ENCODE measurements at places on chromosomes 1 and 21.

GRCh38 chr1:202010180-202011015 lies at the start of gene ELF3:
ELF3 (plus strand) TSS chr1:202010587; CDS start chr1:202011137, 550 bp downstream.
- no peak within 1 kb of the TSS for H3K4me3 ChIP-seq
- H3K27me3 ChIP-seq: no peaks in the 10 kb centered on the region
- no peak for DNase-seq
- H3K36me3 ChIP-seq: peaks cover 4% of the 10 kb centered on the region
- H3K4me1 ChIP-seq: no peaks in the 10 kb centered on the region
- no peak within 1 kb of the TSS for H3K27ac ChIP-seq

- no peak overlapping the region for H3K27ac ChIP-seq
- H3K4me3 ChIP-seq: no peak overlapping the region
- no peak for DNase-seq
- no peaks in the 10 kb centered on the region for H3K4me1 ChIP-seq
- H3K36me3 ChIP-seq: no peaks in the 10 kb centered on the region
These were observed 29.6 kb downstream of the NHLH2 start for GRCh38 chr1:115811140-115811828.

DNA sequence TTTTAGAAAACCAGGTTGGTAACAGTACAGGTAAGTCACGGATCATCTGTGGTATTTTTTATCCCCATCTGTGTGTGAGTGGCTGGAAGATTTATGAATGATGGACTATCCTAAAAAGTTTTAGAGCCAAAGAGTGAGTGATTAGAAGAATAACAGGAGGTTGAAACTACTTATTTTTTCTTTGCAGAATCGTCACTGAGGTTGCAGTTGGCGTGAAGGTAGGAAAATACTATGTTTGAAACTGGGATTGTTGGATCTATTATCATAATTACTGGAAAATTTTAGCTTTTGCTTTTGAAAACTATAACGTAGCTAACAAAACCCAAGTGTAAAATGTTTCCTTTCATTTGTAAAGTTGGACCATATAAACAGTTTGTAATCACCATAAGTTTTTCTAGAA lies 1.8 kb downstream of the PTBP2 start:
- no peak overlapping the region for H3K4me3 ChIP-seq
- peaks cover 5% of the 10 kb centered on the region for H3K36me3 ChIP-seq
- no peak for DNase-seq

DNA sequence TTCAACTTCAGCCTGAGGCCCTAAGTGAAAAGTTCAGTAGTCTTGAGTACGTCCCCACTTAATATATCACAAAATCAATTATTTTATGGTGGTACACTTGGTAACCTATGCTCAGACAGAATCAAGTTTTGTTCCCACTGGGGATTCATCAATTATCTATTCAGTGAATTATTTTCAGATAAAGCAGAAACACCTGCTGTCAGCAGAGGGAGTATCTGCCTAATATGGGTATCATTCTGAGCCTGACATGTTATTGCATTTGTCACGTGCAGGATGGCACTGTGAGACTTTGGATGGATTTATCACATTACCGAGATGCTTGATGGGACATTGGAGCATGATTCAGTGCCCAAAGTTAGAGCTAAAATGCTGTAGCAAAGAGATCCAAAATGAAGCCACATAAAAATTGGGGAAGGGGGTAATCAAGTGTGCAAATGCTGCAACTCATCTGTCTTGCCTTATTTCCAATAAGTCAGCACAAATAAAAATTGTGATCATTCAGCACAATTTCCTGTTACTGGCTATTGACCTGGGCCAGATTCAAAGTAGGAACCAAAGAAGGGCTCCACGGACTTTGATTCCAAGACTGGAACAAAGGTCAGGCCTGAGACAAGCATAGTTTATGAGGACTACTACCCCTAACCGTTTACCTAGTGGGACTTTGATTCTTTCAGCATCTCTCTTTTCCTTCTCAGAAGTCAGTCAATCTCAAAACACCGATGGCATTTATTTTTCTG lies 657.6 kb downstream of the LMO4 start:
- H3K27ac ChIP-seq: no peak overlapping the region
- no peak overlapping the region for H3K4me3 ChIP-seq
- H3K36me3 ChIP-seq: no peaks in the 10 kb centered on the region
- H3K27me3 ChIP-seq: no peaks in the 10 kb centered on the region

- H3K36me3 ChIP-seq: no peaks in the 10 kb centered on the region
- no peak overlapping the region for H3K4me3 ChIP-seq
- no peaks in the 10 kb centered on the region for H3K27me3 ChIP-seq
- no peaks in the 10 kb centered on the region for H3K4me1 ChIP-seq
These were observed 67.4 kb downstream of the RGS18 start for GRCh38 chr1:192225703-192226102.

- no peaks in the 10 kb centered on the region for H3K27me3 ChIP-seq
- H3K4me3 ChIP-seq: no peak overlapping the region
- H3K36me3 ChIP-seq: no peaks in the 10 kb centered on the region
- no peaks in the 10 kb centered on the region for H3K4me1 ChIP-seq
- no peak for DNase-seq
These were observed 38.7 kb downstream of the RGS5 start for GRCh38 chr1:163163881-163164582.

DNA sequence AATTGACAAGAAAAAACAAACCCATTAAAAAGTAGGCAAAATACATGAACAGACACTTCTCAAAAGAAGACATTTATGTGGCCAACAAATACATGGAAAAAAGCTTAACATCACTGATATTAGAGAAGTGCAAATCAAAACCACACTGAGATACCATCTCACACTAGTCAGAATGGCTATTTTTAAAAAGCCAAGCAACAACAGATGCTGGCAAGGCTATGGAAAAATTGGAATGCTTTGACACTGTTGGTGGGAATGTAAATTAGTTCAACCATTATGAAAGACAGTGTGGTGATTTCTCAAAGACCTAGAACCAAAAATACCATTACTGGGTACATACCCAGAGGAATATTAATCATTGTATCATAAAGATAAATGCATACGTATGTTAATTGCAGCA lies 641.1 kb upstream of the B3GALT2 start:
- no peak overlapping the region for H3K4me3 ChIP-seq
- DNase-seq: no peak
- no peak overlapping the region for H3K27ac ChIP-seq
- H3K36me3 ChIP-seq: no peaks in the 10 kb centered on the region

DNA sequence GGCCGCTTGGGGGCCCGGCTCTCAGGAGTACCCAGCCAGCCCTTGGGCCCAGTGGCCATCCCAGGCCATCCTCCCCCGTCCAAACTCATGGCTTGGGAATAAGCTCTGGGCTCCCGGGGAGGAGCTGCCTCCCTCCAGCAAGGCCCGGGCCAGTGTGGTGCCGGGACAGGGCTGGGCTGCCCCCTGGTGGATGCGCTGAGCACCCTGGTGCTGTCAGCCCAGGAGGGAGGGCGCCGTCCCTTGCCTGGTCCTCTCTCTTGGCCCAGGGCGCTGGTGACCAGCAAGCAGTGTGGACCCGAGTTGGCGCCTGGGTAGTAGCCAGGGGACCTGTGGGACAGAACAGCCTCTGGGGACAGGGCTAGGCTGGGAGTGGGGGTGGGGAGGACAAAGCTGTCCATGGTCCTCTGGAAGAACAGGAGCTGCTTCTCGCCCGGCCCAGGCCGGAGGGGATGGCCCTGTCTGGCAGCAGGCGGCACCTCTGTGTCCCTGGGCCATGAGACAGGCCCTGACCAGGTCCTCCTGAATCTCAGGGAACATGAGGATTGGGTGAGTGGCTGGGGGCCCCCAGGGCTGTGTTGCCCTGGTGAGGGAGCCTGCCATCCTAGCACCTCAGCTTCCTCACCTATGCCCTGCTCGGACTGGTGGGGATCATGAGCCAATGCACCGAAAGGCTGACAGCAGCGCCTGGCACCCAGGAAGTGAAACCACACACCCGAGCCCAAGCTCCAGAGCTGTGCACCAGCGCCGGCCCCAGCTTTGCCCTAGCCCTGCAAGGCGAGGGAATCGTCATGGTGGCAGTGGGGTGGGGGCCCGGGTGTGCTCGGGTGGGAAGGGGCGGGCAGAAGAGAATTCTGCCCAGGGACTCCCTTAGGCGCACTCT lies 9.4 kb downstream of the MORN1 start:
- no peaks in the 10 kb centered on the region for H3K27me3 ChIP-seq
- H3K4me1 ChIP-seq: peaks cover 9% of the 10 kb centered on the region
- H3K36me3 ChIP-seq: no peaks in the 10 kb centered on the region
- no peak overlapping the region for H3K27ac ChIP-seq
- H3K4me3 ChIP-seq: no peak overlapping the region

- H3K4me1 ChIP-seq: peaks cover 14% of the 10 kb centered on the region
- H3K27me3 ChIP-seq: no peaks in the 10 kb centered on the region
- H3K27ac ChIP-seq: no peak overlapping the region
- H3K36me3 ChIP-seq: peaks cover 58% of the 10 kb centered on the region
- no peak for DNase-seq
These were observed 28.9 kb upstream of the EVA1B start for GRCh38 chr1:36352125-36352909.

- H3K27me3 ChIP-seq: no peaks in the 10 kb centered on the region
- DNase-seq: no peak
- H3K27ac ChIP-seq: no peak overlapping the region
These were observed 6.1 kb downstream of the AGTRAP start for GRCh38 chr1:11741919-11742558.

DNA sequence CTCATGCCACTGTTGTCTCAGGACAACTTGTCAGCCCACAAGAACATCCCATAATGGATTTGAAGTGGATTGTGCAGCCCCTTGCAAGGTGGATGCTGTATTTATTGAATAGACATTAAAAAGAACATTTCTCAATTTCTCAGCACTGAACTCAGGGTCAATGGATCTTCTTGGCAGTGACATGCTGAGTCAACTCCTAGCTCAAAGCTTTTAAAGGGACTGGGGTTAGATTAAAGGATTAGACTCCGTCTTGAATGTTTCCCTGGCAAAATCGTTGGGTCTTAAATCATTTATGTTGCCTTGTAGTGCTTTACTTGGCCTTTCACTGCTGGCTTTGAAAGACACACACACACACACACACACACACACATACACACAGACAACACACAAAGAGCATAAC lies 221.6 kb upstream of the PBX1 start:
- no peak overlapping the region for H3K27ac ChIP-seq
- no peaks in the 10 kb centered on the region for H3K36me3 ChIP-seq
- no peak for DNase-seq
- H3K27me3 ChIP-seq: no peaks in the 10 kb centered on the region

- no peaks in the 10 kb centered on the region for H3K36me3 ChIP-seq
- no peaks in the 10 kb centered on the region for H3K4me1 ChIP-seq
- H3K27me3 ChIP-seq: no peaks in the 10 kb centered on the region
- H3K27ac ChIP-seq: no peak overlapping the region
- H3K4me3 ChIP-seq: no peak overlapping the region
- DNase-seq: no peak
These were observed 198.7 kb downstream of the SETD4 start for GRCh38 chr21:35861661-35862060.

DNA sequence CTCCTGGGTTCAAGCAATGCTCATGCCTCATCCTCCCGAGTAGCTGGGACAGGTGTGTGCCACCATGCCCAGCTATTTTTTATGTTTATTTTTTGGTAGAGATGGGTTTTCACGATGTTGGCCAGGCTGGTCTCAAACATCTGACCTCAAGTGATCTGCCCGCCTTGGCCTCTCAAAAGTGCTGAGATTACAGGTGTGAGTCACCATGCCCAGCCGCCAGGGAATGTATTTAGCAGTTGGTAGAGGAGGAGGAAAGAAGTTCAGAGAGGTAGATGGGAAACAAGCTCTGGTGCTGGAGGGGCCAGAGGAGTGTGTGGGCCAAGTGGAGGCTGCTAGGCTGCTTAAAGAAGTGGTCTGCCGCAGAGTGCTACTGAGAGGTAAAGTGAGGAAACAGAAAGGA lies 6.0 kb downstream of the DOP1B start:
- no peaks in the 10 kb centered on the region for H3K27me3 ChIP-seq
- no peak overlapping the region for H3K27ac ChIP-seq
- DNase-seq: no peak
- peaks cover 2% of the 10 kb centered on the region for H3K36me3 ChIP-seq
- H3K4me1 ChIP-seq: peaks cover under 1% of the 10 kb centered on the region

- no peak overlapping the region for H3K27ac ChIP-seq
- no peak overlapping the region for H3K4me3 ChIP-seq
- H3K36me3 ChIP-seq: no peaks in the 10 kb centered on the region
- no peak for DNase-seq
These were observed 2.5 kb downstream of the OLFML2B start for GRCh38 chr1:162021124-162021523.

DNA sequence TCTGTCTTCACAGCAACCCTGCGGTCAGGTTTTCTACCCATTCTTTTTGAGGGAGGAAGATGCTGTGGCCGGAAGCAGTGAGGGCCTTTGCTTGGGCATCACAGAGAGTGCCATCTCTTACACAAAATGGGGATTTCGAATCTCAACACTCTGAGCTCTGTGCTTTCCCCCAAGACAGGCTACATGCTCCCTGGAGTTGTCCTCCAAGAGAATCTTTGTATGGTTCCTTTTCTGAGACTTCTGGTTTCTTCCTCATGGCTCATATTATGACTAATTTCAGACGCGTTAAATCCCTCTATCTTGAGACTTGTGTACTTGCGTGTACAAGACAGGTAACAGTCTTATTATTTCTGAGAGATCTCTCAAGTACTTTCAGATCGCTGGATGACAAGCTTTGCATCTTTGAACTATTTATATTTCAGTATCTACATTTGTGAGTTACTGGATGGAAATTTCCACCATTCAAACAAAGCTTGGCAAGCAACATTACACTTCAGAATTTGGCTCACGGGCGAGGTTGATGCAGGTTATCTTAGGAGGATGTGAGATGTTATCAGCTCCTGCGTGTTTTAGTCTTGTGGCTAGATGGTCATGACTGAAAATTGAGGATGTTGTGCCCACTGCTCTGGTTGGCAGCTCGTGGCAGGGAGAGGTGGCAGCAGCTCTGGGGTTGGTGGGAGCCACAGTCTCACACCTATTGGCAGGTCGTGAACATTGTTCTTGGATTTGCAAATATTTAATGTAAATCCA lies 19.4 kb downstream of the ABCG1 start:
- H3K4me3 ChIP-seq: peak overlapping the region; percentile 15
- H3K27me3 ChIP-seq: no peaks in the 10 kb centered on the region
- no peaks in the 10 kb centered on the region for H3K36me3 ChIP-seq
- H3K27ac ChIP-seq: peak overlapping the region; percentile 97
- DNase-seq: peak; percentile 71

- H3K4me1 ChIP-seq: no peaks in the 10 kb centered on the region
- no peaks in the 10 kb centered on the region for H3K36me3 ChIP-seq
- no peak for DNase-seq
- H3K27ac ChIP-seq: no peak overlapping the region
- H3K27me3 ChIP-seq: no peaks in the 10 kb centered on the region
These were observed 192.4 kb upstream of the RNPC3 start for GRCh38 chr1:103333141-103333540.

Data from effector memory CD4-positive, alpha-beta T cell (primary cell).